ENCODE measurements at places on chromosomes 3 and 15.

- peak; percentile 3 for DNase-seq
These were observed 75.2 kb downstream of the NEO1 start for GRCh38 chr15:73127302-73127936.

- DNase-seq, result peak; percentile 10
These were observed 520 bp downstream of the TMEM42 start for GRCh38 chr3:44862226-44862637.

DNA sequence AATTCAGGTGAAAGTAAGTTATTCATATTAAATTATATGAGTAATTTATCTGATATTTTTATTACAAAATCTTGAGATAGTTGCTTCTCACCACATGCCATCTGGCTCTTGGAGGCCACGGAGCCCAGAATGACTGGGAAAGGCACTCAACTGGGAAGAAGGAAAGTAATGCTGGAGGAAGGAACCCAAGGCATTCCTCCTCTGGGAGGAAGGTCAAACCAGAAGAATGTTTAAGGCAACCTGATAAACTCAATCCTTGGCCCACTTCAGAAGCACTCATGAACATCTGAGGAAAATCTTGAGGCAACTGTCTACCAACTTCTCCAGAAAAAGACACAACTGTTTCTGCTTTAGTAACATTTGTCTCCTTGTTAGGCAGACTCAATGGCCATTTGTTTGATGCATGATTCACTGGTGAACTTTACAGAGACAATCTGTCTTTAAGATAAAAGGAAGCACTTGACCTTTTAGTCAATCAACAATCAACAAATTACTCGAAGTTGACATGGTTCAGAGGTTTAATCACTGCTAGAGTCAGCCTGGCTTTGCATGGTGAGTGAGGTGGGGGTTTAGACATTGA, 261.4 kb upstream of the MME start:
- no peak for DNase-seq

DNA sequence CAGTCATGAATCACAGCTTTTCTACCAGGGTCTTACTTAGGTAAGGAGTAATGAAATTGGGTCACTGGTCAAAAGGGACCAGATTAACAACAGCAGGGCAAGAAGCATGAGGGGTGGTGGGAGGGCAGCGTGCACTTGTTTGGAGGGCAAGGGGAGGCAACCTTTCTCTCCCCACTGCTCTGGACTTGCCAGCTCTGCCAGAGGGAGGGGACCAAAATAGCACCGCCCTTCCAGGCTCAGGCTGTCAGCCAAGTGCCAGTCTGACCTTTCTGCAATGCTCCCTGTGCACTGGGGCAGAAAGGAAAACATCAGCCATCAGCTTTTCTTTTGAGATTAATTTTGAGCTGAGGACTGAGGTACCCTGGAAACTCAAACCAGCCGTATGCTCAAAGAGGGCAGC, 4.5 kb upstream of the ULK3 start:
- no peak for DNase-seq

GRCh38 chr15:76285241-76285825, 25.9 kb downstream of the ETFA start:
- no peak for DNase-seq

GRCh38 chr3:54969652-54970051, 41.8 kb upstream of the LRTM1 start:
- DNase-seq, result no peak

GRCh38 chr15:88202231-88202630, 54.3 kb downstream of the NTRK3 start:
- peak; percentile 2 for DNase-seq

DNA sequence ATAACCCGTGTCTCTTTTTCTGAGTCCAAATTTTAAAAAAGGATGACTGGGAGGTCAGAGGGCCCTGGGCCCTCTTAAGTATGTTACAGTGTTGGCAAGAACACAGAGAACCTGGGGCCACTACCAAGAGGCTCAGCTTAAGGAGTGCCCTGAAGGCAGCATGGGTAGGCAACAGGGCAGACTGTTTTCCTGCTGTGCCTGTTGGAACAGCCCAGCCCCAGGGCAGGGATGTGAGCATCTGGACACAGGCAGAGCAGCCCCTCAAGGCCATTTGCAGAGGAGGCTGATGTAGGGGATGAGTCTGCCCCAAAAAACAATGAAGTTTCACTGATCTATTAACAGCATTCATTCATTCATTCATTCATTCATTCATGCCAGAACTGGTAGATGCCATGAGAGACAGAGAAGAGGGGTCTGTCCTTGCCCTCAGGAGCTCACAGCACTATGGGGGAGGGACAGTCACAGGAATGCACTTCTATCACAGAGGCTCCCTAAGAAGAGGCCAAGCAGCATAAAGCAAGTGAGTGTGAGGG, 2.2 kb upstream of the LTF start:
- no peak for DNase-seq

DNA sequence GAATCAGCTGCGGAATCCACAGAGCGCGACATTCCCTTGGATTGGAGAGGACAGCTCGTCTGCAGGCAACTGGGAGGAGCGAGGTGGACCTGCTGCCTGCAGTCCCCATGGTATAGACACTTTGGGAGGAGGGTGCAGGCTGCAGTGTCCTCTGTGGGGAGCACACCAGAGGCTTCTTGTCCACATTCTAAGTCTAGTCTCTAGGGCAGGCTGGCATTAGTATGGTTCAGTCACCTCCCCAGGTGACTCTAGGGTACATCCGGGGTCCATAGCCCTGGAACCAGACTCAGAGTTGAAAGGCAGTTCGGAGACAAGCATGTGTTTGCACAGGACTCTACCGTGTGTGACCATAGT, 118.2 kb downstream of the GABRG3 start:
- no peak for DNase-seq

DNA sequence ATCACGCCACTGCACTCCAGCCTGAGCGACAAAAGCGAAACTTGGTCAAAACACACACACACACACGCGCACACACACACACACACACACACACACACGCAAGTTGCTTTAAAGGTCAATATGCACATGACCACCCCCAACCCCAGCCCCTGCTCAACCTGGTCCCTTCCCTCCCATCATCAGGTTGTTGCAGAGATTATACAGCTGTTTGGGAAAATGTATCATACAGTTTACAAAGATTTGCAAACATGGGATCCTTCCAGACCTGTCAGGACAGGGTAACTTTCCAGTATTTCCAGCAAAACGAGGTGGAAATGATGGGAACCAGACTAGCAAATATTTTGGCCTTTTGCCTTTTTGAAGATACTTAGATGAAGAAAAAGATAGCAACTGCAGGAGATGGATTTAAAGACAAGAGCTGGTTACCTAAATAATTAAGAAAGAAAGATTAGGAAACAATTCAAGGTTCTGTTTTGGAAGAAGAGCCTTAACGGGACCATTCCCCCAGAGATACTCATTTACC, 80.2 kb downstream of the TNIK start:
- DNase-seq, result no peak

GRCh38 chr15:97012986-97013385, 682.5 kb downstream of the NR2F2 start:
- no peak for DNase-seq

DNA sequence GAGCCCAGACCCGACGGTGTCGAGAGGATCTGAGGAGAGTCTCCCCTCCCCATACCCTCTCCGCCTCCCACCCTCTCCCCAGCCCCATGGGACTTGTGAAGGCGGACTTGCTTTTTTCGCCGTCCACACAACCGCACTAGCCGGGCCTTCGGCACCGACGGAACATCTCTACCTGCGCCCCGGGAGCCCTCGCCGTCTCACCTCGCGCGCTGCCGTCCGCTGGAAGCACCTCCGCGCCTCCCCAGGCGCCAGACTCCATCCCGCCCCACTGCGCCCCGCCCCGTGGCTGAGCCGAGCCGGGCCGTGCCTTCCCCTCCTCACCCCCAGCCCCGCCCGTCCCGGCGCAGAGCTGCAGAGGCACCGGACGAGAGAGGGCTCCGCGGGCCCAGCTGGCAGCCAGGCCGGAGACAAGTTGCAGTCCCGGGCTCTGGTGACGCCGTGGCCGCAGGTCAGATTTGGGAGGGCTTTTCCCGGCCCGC, at the start of the genes DUOX1 and DUOXA1:
DUOX1 (plus strand) TSS at position 344 of the 479 bp plus-strand sequence. CDS start 1,973 bp downstream, outside the sequence.
DUOXA1 (minus strand) TSS at position 229 of the 479 bp plus-strand sequence. CDS start 6,865 bp downstream, outside the sequence.
- DNase-seq, result no peak

- DNase-seq, result no peak
These were observed 102.9 kb downstream of the SHQ1 start for GRCh38 chr3:72745146-72745999.

GRCh38 chr3:186609247-186609868, 3.5 kb upstream of the AHSG start:
- DNase-seq, result no peak

- DNase-seq, result no peak
These were observed 40.5 kb upstream of the CSPG4 start for GRCh38 chr15:75753145-75753544.

- no peak for DNase-seq
These were observed 278.4 kb downstream of the GBE1 start for GRCh38 chr3:81483046-81483445.

GRCh38 chr3:39241561-39241960, 38.3 kb downstream of the CX3CR1 start:
- no peak for DNase-seq

GRCh38 chr3:44039006-44039405, 202.7 kb upstream of the TOPAZ1 start:
- DNase-seq, result no peak

- DNase-seq, result no peak
These were observed 157.9 kb downstream of the C3orf38 start for GRCh38 chr3:88307666-88308065.

DNA sequence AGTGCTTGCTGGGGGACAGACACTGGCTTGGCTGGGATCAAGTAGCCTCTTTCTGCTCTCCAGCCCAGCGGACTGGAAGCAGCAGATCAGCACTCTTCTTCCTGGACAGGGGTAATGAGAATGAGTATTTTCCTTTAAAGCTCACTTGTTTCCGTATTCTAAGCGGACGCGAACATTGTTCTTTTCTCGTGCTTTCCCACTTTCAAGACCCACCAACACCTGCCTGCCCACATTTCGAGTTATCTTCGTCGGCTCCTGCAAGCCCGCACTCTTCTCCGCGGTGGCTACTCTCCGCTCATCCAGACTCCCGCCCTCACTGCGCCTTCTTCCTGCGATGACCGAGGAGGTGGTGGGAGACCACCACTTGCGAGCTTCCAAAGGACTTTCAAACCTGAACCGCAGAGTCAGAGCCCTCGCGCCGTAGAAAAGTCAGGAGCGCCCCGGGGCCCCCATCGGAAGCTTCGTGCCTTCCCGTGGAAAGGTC, 1.6 kb upstream of the PPM1L start:
- DNase-seq, result peak; percentile 7

- DNase-seq, result no peak
These were observed 86.1 kb downstream of the ADAMTS17 start for GRCh38 chr15:100255644-100256043.

DNA sequence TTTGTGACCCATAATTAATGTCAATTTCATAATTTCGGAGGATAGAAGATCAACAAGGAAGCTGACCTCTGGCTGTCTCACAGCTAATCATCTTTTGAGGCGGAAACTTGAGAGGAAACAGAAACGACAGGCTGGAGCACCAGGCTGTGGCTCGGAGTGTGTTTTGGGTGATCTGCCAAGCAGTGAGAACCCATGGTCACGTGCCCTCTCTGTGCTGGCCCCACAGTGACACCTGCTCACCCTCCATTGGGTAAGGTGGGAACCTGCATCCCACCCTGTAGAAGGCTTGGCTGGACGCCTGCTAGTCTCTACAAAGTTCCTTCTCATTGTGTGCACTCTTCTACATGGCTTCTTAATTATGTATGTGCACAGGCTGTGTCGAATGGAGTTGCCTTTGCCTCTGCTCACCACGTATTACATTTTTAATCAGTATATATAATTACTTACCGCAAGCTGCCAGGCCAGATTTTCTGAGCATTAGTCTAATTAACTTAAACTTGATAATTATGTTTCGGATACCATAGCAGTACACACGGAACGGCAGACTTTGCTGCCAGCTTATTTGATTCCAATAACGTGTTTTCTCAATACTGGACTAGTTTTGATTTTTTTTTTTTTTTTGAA, 719.4 kb upstream of the CFAP20DC start:
- no peak for DNase-seq

DNA sequence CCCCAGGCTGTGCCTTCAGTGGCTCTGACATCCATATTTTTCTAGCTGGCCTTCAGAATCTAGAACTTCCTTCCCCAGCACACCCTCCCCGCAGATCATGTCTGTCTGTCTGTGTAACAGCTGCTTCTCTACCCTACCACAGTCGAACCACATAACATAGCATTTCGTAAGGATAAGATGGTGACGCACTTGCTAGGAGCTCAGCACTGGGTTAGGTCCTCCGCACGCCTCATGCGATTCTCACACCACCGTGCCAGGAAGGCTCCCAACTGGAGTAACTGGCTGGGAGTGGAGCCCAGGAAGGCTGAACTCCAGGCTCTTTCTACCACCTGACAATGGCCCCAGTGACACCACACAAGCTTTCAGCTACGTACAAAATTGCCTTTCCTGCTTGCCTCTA, 168.6 kb downstream of the STT3B start:
- DNase-seq, result no peak

DNA sequence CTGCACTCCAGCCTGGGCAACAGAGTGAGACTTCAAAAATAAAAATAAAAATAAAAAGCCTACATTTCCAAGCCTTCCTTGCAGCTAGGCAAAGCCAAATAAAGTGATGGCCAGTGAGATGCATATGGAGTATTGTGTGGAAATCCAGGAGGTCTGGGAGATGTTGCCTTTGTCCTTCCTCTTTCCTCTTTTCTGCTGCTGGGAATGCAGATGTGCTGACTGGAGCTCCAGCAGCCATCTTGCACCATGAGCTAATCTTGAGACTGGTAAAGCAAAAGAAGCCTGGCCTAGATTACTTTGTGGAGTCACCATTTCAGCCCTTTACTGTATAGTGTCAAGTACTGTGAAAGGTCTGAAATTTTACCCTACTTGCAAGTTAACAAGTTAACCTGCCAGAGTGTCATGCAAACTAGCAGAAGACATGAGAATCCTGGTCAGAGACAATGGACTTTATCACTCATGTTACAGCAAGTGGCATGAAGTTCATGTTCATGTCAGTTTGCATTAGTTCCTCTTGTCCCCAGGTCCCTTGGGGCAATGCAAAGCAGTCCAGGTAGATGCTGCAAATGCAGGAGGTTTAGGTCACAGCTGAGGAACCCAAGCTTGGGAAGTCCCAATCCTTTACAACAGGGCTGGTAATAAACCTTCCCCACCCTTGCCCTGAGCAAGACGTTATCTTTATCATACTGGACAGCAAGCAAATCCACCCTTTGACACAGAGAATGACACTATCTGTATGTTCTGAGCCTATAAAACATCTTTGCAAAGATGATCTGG, 103.1 kb downstream of the TLE3 start:
- DNase-seq, result no peak

Data from GM04504 (cell line).